ENCODE measurements at places on chromosomes 12 and 14.
A peak's percentile ranks its signal among the peaks of the same experiment; 100 is the strongest.

GRCh38 chr12:46087916-46088439 lies 97.6 kb upstream of the SCAF11 start:
- no peak for DNase-seq

DNA sequence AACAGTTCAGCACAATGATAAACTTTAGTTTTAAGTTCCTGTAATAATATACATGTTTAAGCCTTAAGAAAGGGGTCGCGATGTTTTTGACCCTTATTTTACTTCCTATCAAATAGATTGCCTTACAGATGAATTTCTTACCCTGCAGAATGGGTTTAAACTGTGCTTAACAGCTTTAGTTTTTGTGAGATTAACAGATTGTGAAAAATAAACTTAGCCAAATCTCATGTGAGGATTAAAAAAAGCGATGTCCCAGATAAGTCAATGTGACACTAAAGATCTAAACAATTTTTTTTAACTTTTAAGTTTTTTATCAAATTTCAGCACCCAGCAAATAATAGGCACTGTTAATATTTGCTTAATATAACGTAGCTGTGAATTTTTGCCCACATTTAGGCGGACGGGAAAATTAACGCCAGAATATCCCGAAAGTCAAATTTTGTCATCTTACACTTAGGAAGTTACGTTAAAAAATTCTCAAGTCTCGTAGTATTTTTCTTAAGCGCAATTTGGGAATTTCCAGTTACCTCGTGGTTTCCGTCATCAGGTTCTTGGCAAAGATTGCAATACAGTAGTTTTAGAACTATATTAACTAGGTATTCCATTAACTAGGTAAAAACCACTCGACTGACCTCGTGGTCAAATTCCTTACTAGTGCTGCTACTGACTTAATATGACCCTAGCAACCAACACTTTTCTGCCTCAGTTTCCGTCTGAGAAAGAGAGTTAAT lies 1.2 kb downstream of the HNRNPC start:
- no peak for DNase-seq

- DNase-seq = no peak
Observed at GRCh38 chr12:19012965-19013364, 116.6 kb upstream of the PLEKHA5 start.

DNA sequence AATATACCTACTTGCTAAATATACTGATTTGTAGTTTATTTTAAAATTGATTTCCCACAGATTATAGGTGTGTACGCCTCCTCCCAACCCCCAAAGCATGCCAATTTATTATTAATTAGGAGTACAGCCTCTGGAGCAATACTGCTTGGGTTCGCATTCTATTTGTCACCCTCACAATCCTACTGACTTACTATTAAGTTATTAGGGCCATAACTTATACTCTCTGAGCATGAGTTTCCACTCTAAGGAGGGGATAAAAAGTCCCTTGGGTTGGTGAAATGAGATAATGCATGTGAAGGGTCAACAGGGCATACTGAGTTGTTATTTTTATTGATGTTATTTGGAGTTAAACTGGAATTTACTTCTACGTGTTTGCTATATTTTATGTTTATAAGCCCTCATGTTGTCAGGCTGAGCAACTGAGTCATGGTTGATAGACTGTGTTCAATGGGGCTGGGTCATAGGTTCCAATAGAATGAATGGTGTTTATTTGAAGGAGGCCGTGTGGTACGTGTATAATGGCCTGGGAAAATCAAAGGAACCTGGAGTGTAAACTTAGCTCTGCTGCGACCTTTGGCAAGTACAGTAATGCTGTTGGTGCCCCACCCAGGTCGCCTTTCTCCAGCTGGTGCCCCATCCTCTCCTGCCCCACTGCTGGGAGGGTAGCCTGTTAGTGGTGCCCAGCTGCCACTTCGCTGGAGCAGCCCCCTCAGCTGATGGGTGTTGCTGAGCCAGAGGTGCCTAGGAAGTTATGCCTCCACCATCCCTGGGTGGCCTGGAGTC lies 99.3 kb upstream of the PTPRB start:
- DNase-seq = no peak

GRCh38 chr14:79629411-79630287 lies 581.7 kb downstream of the DIO2 start:
- DNase-seq = no peak

- DNase-seq = peak; percentile 87
Observed at GRCh38 chr12:6613015-6613775, 6.0 kb upstream of the CHD4 start.

DNA sequence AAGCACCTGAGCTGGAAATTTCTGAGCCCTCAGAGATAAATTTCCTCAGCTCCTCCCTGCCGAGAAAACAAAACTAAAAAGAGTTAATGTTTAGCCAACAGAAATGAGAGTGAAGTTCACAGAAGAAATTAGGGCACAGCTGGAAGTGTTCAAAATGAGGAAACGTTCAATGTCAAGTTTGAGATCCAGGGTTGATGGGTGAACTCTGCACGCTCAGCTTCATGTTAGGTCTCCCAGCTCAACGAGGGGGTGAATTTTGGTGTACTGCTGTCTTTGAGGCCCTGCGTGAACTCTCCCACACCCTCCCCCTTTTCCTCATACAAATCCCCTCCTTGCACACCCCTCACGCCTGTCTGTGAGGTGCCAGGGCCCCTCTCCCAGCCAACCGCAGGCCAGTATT lies 13.3 kb upstream of the OAS3 start:
- no peak for DNase-seq

DNA sequence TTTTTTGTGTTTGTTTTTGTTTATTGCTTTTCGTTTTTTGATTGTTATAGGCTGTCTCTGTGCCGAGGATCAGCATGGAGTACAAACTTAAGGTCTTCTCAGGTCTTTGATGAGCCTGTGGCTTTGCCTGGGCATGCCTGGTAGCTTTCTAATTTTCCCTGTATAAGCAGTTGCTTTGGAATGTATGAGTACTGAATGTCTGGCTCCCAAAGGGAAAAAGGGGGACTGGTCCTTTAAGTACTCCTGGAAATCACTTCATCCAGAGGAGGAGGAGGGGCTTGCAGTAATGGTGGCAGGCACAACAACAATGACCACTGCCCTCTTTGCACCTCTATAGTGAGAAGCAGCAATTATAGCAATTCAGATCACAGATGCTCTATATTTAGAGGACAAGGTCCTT lies 67.6 kb upstream of the TTC7B start:
- no peak for DNase-seq

- DNase-seq = no peak
Observed at GRCh38 chr14:94612174-94612573, at the start of gene SERPINA3. Gene SERPINA3, plus strand, starts transcription at chr14:94612391. Its CDS starts 2,051 bp downstream, at chr14:94614442.

GRCh38 chr12:106885541-106886249 lies 70.0 kb upstream of the TMEM263 start:
- no peak for DNase-seq

- peak; percentile 66 for DNase-seq
Observed at GRCh38 chr12:64672925-64673409, 62.7 kb downstream of the RASSF3 start.

- DNase-seq = no peak
Observed at GRCh38 chr12:66661357-66661756, 17.5 kb downstream of the GRIP1 start.

DNA sequence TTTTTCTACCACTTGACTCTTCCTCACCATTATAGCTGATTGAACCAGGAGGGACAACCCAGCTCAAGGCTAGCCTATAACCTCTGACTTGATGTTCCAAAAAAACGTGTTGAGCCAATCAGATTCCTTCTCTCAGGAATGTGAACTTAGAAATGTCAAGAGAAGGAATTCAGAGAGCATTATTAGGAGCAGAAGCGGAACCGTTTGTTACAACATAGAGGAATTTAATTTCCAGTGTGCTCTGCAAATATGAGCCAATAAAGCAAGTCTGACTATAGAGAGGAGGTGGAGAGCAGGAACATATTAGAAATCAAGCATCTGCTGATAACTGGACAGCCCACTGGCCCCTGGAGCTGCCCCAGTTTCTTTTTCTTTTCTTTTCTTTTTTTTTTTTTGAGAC lies 15.3 kb upstream of the PELI2 start:
- no peak for DNase-seq

DNA sequence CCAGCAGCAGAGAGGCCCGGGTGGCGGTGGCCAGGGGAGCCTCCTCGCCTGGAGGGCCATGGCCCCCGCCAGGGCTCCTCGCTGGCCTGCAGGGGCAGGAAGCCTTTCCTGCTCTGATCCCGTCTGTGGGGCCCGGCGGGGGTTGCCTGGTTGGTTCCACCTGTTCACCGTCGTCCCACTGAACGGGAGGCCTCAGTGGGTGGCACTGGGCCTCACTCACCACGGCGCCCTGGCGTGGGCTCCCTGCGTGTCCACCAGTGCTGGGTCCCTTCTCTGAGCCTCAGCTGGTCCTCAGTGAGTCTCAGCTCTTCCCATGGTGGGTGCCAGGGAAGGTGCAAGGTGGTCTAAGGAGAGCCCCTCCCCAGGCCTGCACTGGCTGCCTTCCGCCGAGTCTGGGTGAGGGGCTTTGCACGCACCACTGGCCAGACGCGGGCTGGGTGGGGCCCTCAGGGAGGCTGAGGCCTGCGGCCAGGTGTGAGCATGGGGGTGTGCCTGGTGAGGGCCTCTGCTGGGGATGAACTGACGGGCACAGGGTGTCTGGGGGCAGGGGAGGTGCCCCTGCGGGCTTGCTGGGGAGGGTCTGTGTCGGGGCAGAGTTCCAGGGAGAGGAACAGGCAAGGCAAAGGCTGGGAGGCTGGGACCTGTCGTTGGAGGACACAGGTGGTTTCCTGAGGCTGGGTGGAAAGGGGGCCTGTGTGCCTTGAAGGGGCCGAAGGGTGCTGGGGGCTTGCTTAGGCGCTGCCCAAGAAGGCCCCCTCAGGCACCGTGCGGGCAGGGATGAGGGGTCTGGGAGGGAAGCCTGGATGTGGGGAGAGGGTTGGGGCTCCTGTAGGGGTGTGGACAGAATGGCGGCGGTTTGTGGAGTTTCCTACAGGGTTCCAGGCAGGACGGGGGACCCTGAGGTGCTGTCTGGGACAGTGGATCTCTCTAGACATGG lies 339.8 kb downstream of the TMEM121 start:
- DNase-seq = peak; percentile 5

GRCh38 chr14:68978172-68978911 lies 760 bp downstream of the ACTN1 start:
- peak; percentile 82 for DNase-seq

- DNase-seq = no peak
Observed at GRCh38 chr12:119990382-119990874, 1.4 kb downstream of the BICDL1 start.

DNA sequence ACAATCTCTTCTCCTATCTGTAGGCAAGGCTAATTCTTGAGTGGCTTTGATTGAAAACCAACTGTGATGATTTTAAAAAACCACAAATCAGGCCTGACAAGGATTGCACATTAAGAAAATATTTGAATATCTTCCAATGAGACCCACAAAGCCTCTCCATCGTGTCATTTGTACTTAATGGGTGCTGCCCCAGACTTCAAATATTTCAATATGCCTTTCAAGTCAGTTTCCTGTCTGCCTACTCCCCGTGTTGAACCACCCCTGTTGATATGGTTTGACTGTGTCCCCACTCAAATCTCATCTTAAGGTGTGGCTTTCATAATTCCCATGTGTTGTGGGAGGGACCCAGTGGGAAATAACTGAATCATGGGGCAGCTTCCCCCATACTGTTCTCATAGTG lies 159.7 kb upstream of the EGLN3 start:
- no peak for DNase-seq

DNA sequence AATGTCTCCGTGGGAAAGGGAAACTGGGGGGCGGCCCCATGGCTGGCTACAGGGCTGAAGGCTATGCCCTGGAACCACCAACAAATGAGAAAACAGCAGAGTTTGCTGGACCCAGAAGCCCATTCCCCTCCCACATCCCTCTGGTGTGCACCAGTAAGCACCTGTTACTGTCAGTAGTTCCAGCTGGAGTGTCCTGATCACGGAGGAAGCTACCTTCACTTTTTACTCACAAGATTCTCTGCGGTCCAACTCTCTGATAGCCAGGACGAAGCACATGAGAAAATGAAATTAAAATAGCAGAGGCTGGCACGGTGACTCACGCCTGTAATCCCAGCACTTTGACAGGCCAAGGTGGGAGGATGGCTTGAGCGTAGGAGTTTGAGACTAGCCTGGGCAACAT lies 22.7 kb upstream of the MEG3 start:
- DNase-seq = no peak

GRCh38 chr12:114669401-114670290 lies 14.3 kb downstream of the TBX3 start:
- DNase-seq = peak; percentile 69

DNA sequence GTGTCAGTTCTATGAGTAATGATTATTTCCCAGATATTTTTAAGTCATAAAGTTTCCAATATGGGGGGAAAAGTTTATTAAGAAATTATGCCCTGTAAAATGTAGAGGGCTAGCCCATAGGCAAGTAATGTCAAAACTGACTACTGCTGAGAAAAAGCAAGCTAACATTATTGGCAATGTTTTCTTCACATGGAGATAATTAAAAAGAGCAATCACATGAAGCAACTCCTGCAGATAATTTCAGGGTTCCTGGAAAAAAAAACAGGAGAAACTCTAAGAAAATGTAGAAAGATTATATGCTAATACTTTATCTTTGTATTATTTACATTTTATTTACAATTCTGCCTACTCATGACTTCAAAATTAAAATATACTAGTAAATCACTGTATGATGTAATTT lies 39.8 kb downstream of the PPP1R12A start:
- no peak for DNase-seq

DNA sequence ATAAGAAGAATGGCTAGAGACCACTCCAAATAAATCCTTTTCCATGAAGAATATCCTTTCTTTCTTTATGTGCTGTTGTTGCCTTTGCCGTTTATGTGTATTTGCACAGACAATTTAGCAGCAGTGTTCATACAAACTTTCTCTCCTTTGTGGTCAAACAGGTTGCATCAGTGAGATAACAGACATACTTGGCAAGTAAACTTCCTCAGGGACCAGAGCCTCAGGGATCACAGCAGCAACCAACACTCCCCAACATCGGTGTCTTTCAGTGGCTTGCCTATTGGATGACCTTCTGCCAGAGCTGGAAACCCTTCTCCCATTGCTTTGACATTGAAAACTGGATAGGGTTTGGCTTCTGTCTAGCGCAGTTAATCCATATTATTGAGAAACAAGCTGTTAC lies 252.2 kb downstream of the BTG1 start:
- no peak for DNase-seq

DNA sequence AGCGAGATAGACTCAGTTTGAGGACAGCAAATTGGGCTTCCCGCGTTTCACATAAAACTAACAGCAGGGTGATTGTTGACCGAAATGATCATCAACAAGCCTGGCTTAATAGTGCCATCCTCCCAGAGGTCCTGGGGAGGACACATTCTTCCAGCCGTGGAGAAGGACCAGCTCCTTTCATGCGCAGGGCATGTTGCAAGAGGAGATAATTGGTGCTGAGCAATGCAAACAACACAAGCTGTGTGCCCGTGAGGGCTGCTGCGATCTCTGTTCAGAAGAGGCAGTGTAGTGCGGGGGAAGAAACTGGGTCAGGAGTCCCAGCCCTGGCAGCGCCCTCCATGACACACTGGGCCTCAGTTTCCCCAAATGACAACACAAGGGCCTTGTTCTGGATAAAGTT lies 54.3 kb downstream of the CCDC85C start:
- no peak for DNase-seq

DNA sequence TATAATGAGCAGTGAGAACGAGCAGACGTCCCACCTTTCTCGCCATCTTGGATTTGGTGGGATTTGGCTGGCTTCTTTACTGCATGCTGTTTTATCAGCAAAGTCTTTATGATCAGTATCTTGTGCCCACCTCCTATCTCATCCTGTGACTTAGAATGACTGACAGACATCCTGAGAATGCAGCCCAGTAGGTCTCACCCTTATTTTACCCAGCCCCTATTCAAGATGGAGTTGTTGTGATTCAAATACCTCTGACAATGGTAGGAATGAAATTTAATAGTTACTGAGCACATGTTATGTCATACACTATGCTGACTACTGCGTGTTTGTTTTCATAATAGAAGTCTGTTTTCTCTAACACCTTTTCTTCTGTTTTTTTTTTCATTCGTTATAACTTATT lies 1.9 kb downstream of the TMTC3 start:
- no peak for DNase-seq
